ENCODE measurements at places on chromosomes 16 and 17.

GRCh38 chr16:31460582-31461002, 1.3 kb downstream of the ARMC5 start:
- DNase-seq, result no peak

DNA sequence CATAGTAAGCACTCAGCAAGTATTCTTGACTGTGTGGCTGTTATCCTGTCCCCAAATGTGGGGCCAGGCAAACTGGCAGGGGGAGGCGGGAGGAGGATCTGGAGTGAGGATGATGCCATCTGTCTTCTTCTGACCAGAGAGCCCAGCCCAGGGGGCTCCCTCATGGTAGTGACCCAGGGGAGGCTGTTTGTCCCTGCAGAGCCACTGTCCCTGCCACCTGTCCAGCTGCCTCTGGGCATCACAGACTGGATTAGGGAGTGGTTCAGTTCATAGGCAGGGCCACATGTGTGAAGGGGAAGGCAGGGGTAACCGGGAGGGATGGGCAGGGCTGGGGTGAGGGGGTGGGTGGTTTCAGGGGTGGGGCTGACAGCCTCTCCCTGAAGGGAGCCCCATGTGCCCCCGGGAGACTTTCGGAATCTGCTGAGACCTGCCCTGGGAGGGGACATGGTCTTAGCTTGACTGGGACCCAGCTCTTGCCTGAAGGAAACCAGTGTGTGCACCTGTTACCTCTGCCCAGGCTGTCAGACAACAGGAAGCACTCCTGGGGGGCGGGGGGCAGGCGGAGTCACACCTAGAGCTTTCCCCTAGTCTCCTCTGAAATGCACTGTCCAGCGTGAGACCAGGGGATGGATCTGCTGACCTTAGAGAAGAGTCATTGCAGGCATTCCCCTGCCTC, 15.2 kb downstream of the ARHGAP23 start:
- no peak for DNase-seq

GRCh38 chr16:19481296-19481695, 40.6 kb downstream of the GDE1 start:
- DNase-seq, result no peak

- DNase-seq, result peak; percentile 59
Measured at GRCh38 chr17:1484676-1485422, 7.6 kb downstream of the MYO1C start.

DNA sequence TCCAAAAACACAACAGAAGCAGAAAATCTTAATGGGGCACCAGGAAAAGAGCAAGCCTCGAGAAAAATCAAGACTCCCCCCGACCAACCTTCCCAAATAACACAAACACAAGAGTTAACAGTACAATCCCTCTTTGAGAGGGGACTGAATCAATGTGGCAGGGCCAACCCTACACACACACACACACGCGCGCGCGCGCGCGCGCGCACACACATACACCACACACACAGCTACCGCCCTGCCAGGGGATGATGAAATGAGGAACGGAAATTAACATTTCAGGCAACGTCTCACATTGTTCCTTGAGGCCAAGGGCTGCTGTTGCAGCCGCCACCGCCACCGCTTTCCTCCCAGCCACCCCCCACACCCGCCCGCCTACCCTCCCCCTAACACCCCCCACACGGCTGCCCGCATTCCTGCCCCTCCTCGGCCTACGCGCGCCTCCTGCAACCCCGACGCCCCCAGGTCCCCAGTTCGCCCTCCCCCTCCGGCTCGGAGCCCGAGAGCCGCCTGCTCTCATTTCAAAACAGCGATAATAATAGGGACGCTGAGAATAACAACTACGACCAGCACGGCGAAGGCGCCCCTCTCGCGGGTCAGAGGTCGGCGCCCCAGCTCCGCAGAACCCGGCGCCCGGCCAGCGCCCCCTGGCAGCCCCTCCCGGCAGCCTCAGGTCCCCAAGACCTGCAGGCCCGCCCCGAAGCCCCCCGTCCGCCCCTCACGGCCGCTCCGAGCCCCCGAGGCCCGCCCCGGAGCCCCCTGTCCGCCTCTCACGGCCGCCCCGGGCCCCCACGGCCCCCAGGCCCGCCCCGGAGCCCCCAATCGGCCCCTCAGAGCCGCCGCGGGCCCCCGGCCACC, 1.1 kb downstream of the ANKRD11 start:
- DNase-seq, result no peak

GRCh38 chr17:70968302-70968701, 799.0 kb downstream of the KCNJ2 start:
- DNase-seq, result no peak

- no peak for DNase-seq
Measured at GRCh38 chr16:67384778-67385510, 8.4 kb downstream of the TPPP3 start.

DNA sequence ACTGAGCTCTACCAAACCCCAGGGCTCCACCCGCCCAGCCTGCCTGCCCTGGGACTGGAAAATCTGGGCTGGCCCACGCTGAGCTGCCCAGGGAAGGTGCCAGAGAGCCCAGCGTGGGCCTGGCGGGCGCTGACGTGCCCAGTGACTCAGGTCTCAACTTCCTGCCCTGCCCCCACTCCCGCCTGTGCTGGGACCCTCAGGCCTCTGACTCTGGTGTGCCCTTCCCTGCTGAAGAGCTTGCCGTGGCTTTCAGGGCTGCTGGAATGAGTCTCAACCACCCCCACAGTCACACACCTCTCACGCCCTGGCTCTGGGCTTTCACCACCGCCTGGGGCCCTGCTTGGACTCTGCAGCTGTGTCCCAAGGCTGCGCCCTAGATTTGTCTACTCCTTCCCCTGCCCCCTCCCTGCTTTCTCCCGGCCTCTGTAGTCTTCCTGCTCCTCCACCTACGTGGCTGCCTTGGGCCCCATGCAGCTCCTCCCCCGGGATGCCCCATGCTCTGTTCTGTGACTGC, 10.4 kb downstream of the LLGL1 start:
- no peak for DNase-seq

- DNase-seq, result no peak
Measured at GRCh38 chr17:43411749-43412148, 13.0 kb downstream of the ARL4D start.

DNA sequence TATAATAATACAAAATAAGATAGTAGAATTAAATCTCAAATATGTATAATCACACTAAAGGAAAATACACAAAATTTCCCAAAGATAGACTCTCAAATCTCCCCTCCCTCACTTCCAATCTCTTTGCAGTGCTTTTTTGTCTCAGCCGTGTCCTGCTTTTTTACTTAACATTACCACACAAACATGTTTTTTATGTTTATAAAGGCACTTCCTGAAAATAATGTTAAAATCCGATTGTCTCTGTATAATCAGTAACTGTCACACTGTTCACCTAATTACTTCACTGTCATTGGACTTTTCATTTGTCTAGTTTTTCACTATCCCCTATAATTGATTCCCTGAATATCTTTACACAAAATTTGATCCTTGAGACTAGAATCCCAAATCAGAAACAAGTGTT, 38.2 kb upstream of the ALDH3A2 start:
- no peak for DNase-seq

GRCh38 chr16:66618588-66619375, 14.3 kb downstream of the CMTM3 start:
- DNase-seq, result no peak

GRCh38 chr17:2157675-2158395, 102.9 kb downstream of the HIC1 start:
- no peak for DNase-seq

DNA sequence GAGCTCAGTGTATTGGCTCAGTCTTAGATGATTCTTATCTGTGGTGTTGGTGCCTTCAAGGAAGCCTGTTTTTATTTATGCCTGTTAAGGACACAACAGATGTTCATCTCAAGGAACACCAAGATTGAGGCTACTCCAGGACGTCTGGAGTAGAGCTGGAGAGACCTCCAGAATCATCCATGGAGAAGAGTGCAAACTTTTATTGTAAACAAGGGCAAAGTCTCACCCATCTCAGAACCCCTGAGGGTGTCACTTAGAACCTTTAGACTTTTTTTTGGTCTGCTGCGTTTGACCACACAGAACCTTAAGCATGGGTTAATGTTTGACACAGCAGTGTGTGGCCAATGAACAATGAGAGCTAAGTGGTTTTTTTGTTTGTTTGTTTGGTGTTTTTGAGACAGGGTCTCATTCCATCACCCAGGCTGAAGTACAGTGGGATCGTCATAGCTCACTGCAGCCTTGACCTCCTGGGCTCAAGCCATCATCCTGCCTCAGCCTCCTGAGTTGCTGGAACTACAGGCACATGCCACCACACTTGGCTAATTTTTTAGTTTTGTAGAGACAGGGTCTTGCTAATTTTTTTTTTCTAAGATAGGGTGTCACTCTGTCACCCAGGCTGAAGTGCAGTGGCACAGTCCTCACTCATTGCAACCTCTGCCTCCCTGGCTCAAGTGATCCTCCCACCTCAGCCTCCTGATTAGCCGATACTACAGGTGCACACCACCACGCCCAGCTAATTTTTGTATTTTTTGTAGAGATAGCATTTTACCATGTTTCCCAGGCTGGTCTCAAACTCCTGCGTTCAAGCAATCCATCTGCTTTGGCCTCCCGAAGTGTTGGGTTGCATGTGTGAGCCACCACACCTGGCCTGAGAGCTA, 16.3 kb downstream of the SLC47A1 start:
- DNase-seq, result no peak
